ENCODE measurements at places on chromosomes 13 and 19. TPM values are rescaled to one million over a fixed set of nuclear protein-coding genes. Genes with fewer than 3 reads are reported as not detected.

The MEDAG gene
- total RNA-seq, result 0.88 TPM

The ZNF728 gene
- total RNA-seq, result not detected

The KLK15 gene
- total RNA-seq, result not detected

The ZNF544 gene
- total RNA-seq, result 97.6 TPM

The KASH5 gene
- total RNA-seq, result 0.39 TPM

GRCh38 chr19:17915940-17916593 is 16.7 kb upstream of the CCDC124 start:
- H3K4me1 ChIP-seq, result no peaks in the 10 kb centered on the region
- no peak for DNase-seq
- H3K27ac ChIP-seq, result no peak overlapping the region
- H3K36me3 ChIP-seq, result peaks cover 10% of the 10 kb centered on the region

- no peaks in the 10 kb centered on the region for H3K27me3 ChIP-seq
- peak; percentile 95 for DNase-seq
- H3K4me3 ChIP-seq, result peak overlapping the region; percentile 74
- H3K27ac ChIP-seq, result peak overlapping the region; percentile 65
Measured at GRCh38 chr19:21474671-21475181, 30.7 kb upstream of the ZNF429 start.

DNA sequence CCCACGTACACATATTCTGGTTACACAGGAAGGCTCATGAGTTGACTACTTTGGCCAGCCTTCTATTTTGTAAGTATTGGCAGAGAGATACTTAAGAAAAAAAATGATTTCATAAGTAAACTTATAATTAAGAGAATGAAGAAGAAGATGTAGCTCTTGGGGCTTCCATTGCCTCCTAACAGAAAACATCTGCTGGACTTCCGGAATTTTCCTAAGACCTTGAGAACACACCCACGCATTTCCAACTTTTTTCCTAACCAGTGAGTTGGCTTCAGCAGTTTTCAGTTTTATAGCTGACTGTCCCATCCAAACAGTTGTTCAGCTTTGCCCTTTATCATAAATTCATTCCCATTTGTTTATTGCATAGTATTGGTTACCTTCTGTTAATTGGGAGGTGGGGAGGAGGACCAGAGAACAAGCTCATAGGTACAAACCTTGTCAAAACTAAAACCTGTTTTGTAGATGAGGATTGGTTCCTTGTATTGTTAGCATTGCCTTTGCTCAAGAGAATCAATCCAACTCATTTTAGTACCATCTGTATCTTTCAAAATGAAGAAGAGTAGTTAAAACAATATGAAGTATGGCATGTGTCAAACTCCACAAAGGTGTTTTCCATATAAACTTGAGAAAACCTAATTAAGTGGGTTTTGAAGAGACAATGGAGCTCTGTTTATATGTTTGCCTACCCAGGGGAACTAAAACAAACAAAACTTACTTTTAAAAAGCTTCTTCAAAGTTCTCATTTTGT is 93.9 kb downstream of the COL4A2 start:
- no peaks in the 10 kb centered on the region for H3K27me3 ChIP-seq
- no peak overlapping the region for H3K4me3 ChIP-seq
- DNase-seq, result no peak
- H3K4me1 ChIP-seq, result no peaks in the 10 kb centered on the region
- H3K27ac ChIP-seq, result no peak overlapping the region
- H3K36me3 ChIP-seq, result no peaks in the 10 kb centered on the region

- no peaks in the 10 kb centered on the region for H3K27me3 ChIP-seq
- H3K36me3 ChIP-seq, result no peaks in the 10 kb centered on the region
- no peak overlapping the region for H3K4me3 ChIP-seq
- H3K27ac ChIP-seq, result no peak overlapping the region
- no peak for DNase-seq
- H3K4me1 ChIP-seq, result no peaks in the 10 kb centered on the region
Measured at GRCh38 chr13:42393573-42394360, 121.8 kb downstream of the AKAP11 start.

GRCh38 chr19:9308091-9308770 is 1.4 kb downstream of the ZNF699 start:
- peaks cover 18% of the 10 kb centered on the region for H3K36me3 ChIP-seq
- DNase-seq, result no peak
- H3K4me1 ChIP-seq, result no peaks in the 10 kb centered on the region
- no peak overlapping the region for H3K27ac ChIP-seq

GRCh38 chr13:67048821-67049150 is 181.3 kb downstream of the PCDH9 start:
- no peaks in the 10 kb centered on the region for H3K27me3 ChIP-seq
- no peak for DNase-seq
- H3K27ac ChIP-seq, result no peak overlapping the region
- no peaks in the 10 kb centered on the region for H3K4me1 ChIP-seq
- H3K36me3 ChIP-seq, result no peaks in the 10 kb centered on the region

GRCh38 chr13:84443463-84443862 is 561.2 kb upstream of the SLITRK1 start:
- no peaks in the 10 kb centered on the region for H3K36me3 ChIP-seq
- no peaks in the 10 kb centered on the region for H3K27me3 ChIP-seq
- DNase-seq, result no peak
- no peaks in the 10 kb centered on the region for H3K4me1 ChIP-seq

DNA sequence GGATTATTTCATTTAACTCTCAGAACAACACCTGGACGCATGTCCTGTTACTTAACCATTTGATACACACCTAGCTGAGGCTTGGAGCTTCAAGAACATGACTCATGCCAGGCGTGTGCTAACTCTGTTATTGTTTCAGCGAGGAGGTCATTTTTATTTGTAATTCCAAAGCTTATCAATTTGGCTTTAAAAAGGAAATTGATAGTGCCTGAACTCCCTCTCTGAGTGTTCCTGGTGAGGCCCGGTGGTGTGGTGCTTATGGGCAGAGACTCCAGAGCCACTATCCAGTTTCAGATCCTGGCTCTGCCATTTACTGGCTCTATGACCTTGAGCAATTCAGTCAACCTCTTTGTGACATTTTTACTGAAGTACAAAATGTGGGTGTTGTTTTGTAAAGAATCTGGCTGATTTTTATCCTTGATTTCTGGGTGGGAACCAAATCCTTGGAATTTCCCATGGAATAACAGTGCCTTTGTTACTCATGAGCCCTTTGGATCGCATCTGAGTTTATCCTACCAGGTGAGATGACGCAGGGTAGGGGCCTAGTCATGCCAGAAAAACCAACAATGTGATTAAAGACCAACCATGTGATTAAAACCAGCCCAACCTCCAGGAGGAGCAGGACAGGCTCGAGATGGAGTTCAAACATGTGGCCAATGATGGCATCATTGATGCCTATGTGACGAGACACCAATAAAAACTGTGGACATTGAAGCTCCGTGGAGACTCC is 198.8 kb downstream of the MYO16 start:
- H3K27ac ChIP-seq, result no peak overlapping the region
- H3K4me3 ChIP-seq, result no peak overlapping the region
- H3K27me3 ChIP-seq, result no peaks in the 10 kb centered on the region
- peaks cover 7% of the 10 kb centered on the region for H3K36me3 ChIP-seq
- no peaks in the 10 kb centered on the region for H3K4me1 ChIP-seq

- DNase-seq, result peak; percentile 51
- peaks cover 13% of the 10 kb centered on the region for H3K36me3 ChIP-seq
- no peaks in the 10 kb centered on the region for H3K27me3 ChIP-seq
- peak overlapping the region; percentile 65 for H3K4me3 ChIP-seq
- no peak overlapping the region for H3K27ac ChIP-seq
- H3K4me1 ChIP-seq, result no peaks in the 10 kb centered on the region
Measured at GRCh38 chr19:3057275-3057714, 5.0 kb downstream of the TLE5 start.

GRCh38 chr19:40780582-40780981 is 2.5 kb downstream of the RAB4B start:
- no peak for DNase-seq
- H3K27ac ChIP-seq, result no peak overlapping the region
- H3K4me3 ChIP-seq, result 0 out of 2 replicates have a peak overlapping the region, but pooled peaks have one; percentile 6
- H3K27me3 ChIP-seq, result no peaks in the 10 kb centered on the region

All from H9 (cell line).